ENCODE measurements at places on chromosomes 12 and 14.

- no peak for DNase-seq
These were observed 18.9 kb upstream of the DIABLO start for GRCh38 chr12:122244565-122245371.

DNA sequence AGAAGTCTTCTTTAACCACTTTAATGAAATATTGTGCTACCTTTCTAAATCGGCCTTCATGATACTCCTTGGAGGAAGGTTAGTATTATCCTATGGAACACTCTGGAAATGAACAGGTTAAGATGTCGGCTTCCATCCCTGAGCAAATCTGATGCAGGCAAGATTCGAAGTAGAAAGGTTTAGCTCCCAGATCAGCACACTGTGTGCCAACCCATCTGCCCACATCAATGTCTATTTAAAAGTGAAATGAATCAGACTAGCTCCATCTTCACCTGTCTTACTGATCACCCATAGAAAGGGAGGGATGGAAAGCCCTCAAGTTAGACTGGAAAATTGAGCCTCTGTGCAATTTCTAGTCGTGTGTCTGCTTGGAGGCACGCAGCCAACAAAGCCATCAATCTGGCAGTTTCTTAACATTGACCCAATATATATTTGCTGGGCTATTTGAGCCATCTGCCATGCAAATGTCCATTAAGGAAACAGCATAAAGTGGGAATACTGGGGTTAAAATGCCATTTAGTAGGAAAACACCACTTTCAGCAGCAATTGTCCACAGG, 506.1 kb downstream of the RMST start:
- no peak for DNase-seq

- no peak for DNase-seq
These were observed 26.7 kb downstream of the SLC35E3 start for GRCh38 chr12:68772714-68773113.

DNA sequence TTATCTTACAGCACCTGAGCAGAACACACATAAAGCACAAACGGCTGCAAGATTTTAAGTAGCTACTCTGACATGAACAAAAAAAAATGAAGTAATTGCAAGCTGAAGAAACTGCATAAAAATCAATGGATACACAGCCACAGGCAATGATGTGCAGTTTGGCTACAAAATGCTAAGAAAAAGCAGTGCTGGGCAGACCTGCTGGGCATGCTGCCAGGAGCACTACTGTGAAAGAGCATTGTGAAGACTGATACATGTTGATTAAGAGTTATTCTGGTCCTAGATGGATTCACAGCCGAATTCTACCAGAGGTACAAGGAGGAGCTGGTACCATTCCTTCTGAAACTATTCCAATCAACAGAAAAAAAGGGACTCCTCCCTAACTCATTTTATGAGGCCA, 20.1 kb upstream of the RTN1 start:
- DNase-seq: no peak

DNA sequence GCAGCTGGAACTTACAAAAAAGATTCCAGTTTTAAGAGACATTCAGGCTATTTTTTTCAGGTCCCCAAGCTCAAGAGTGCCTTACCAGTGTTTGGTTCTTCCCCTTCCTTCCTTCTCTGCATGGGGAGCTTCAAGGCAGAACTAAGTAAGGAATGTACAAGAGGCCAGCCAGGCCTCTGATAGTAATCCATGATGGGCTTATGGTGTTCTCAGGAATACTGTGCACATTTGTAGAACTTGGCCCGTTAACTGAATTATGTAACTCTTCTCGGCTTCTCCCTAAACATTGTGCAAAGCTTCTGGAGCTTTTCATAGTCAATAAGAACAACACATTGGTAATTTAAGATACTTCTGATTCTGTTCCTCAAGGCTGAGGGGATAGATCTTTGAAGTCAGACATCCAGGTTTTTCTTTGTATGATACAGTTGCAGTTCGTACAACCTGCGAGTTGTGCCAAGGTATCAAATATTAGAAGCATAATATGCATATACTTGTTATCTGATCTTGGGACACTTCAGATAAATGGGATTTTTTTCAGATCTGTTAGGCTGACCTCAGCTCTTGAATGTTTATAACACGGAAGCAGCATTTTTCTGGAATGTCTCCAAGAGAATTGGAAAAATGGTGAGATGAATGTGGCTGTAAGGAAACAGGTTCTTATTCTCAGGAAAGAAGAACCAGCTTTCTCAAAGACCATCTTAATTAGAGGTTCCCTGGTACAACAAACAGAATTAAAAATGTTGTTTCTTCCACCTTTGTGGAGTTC, 148.6 kb downstream of the ANO4 start:
- DNase-seq: no peak

All from mesothelial cell of epicardium (in vitro differentiated cells).